Activated CD4-positive, alpha-beta T cell treated with anti-CD3 and anti-CD28 coated beads for 4 hours (primary cell): ENCODE measurements at places on chromosomes 7 and 10.

GRCh38 chr10:114283535-114284234 lies 44.6 kb downstream of the VWA2 start:
- no peak for DNase-seq

GRCh38 chr7:128835231-128835751 lies 5.1 kb downstream of the FLNC start:
- DNase-seq, result no peak

GRCh38 chr7:34330308-34330707 lies 327.7 kb upstream of the NPSR1 start:
- no peak for DNase-seq

- DNase-seq, result no peak
Measured at GRCh38 chr7:50814166-50814565, 31.5 kb upstream of the GRB10 start.

- DNase-seq, result no peak
Measured at GRCh38 chr7:152363798-152364197, 72.0 kb downstream of the KMT2C start.

DNA sequence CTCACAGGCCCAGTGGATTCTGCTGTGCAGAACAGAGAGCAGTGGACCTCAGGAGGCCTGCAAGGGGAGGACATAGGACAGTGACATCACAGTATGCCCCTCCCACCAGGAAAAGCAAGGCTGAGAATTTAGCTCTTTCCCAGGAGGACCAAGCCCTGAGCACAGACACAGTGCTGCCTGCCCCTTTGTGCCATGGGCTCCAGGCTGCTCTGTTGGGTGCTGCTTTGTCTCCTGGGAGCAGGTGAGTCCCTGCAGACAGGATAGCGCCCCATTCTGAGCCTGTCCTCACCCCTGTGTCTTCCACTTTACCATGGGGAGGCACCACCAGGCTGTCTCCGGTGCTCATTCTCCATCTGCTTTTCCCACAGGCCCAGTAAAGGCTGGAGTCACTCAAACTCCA lies 63.0 kb upstream of the PRSS58 start:
- DNase-seq, result no peak

GRCh38 chr10:15124190-15124589 lies 27.0 kb downstream of the RPP38 start:
- no peak for DNase-seq
